GM03348 (cell line): ENCODE measurements at places on chromosomes 12 and 14.

GRCh38 chr14:30362369-30363218 is 196.4 kb upstream of the G2E3 start:
- no peak for DNase-seq

GRCh38 chr12:102808412-102808811 is 108.6 kb downstream of the PAH start:
- no peak for DNase-seq

DNA sequence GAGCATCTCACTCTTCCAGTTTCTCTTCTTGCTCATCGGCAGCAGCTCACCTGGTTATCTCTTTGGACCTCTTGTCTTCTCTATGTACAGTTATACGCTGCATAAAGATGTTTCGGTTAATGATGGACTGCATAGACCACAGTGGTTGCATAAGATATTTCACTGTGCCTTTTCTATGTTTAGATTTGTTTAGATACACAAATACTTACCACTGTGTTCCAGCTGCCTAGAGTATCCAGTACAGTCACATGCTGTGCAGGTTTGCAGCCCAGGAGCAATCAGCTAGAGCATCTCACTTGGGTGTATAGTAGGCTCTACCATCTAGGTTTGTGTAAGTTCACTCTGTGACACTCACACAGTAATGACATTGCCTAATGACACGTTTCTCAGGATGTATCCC is 57.6 kb downstream of the FBXL14 start:
- DNase-seq = no peak

- peak; percentile 54 for DNase-seq
These were observed at the start of gene TBC1D30 for GRCh38 chr12:64824500-64825142. TBC1D30 (plus strand) TSS chr12:64824647; CDS start chr12:64824880, 233 bp downstream.

GRCh38 chr12:104790296-104791125 is 167.6 kb downstream of the SLC41A2 start:
- peak; percentile 14 for DNase-seq

DNA sequence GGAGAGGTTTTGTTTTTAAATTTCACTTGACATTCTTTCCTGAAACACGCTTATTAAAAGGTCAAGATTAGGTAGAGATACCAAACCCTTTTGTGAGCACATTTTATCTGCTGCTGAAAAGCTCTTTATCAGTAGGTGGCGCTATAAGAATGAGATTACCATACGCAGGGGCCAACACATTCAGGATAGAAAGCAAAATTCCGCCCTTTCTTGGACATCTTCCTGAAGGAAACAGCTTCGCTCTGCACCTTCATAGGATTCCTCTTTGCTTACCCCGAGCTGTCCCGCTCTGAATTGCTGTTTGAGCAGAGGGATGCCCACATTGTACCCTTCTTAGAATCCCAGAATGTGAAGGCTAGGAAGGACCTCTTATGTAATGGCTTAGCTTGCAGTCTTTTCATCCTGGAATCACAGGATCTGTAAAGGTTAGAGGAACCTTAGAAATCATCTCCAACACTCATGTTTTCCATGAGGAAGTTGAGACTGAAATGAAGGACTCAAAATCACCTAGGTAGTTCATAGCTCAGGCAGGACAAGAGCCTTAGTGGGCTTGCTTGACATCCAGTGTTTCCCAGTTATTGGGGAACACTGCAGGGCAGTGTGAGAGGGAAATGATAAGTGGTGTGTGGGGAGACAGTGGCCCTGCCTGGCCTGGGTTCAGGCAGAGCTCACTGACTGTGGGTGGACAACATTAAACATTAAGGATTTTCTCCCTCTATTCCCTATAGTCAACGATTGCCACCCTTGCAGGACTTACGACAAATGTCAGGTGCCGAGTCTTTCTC is 38.7 kb upstream of the CRY1 start:
- peak; percentile 83 for DNase-seq

- DNase-seq = no peak
These were observed 31.1 kb upstream of the STRAP start for GRCh38 chr12:15851045-15851620.

GRCh38 chr14:99272632-99272898 is 568 bp upstream of the BCL11B start:
- no peak for DNase-seq

DNA sequence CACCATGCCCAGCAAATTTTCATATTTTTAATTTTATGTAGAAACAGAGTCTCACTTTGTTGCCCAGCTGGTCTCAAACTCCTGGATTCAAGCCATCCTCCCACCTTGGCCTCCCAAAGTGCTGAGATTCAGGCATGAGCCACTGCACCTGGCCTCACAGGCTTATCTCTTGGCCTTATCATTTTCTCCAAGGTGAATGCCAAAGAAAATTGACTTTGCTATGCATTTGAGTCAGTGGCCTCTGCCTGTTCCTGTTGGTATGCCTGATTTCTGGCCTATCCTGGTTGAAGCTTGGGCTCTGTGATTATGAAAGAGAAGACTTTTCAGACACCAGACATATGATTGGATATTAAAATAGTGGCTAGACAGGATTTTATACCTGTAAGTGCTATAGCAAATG is 34.2 kb downstream of the MANSC1 start:
- DNase-seq = no peak

DNA sequence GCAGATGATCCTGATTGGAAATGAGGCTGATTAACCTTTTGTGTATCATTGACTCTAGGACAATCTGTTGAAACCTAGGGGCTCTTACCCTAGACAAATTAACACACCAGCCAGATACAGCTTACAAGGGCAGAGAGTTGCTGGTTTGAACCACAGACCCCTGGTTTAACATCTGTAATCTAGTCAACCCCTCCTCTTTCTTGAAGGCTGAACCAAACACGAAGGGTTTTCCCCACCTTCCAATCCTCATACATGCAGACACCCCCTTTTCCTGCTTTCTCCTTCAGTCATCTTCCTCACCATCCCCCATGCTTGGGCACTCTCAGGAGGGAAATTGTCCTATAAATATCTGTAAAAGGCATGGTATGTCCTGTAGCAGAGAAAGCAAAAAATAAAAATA is 126.0 kb upstream of the HIF1A start:
- DNase-seq = no peak

DNA sequence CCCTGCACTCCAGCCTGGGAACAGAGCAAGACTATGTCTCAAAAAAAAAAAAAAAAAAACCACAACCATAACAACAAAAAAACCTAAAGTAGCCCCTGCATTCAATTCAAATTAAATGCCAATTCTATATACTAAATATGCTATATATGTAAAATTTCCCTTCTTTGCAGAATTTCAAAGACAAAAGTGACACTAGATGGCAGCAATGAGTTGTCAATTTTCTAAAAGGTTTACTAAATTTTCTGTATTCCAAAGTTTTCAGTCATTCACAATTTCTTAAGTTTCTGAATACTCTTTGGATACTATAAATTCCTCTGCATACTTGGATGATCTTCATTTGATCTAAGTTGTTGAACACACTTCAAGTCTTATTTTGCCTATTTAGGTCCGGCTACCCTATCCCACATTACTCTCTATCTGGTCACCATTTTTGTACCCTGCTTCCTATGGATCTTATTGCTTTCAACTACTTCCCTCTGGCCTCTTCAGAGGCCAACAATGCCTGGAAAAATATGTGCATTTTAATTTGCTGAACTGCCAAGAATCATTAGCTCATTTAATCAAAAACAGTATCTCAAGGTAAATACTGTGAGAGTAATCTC is 27.9 kb downstream of the HNRNPC start:
- DNase-seq = peak; percentile 44

GRCh38 chr12:46244997-46245396 is 23.8 kb downstream of the SLC38A1 start:
- DNase-seq = no peak

GRCh38 chr12:86091681-86092080 is 164.5 kb downstream of the MGAT4C start:
- no peak for DNase-seq

DNA sequence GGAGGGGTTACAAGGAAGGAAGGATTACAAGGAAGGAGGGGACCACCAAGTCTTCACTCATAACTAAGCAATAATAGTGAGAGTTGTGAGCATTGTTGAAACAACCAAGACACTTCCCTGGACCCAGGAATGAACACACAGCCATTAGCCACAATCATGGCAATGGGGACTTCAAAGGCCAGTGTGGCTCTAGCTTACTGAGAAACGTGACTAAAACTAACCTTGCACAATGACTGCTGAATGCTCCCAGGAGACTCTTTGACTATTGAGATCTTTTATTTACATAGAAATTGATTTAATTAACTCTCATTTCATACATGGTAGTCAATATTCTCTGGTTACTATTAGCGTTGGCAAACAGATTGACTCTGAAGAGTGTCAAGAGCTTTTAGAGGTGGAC is 263.0 kb upstream of the SOX5 start:
- DNase-seq = no peak

DNA sequence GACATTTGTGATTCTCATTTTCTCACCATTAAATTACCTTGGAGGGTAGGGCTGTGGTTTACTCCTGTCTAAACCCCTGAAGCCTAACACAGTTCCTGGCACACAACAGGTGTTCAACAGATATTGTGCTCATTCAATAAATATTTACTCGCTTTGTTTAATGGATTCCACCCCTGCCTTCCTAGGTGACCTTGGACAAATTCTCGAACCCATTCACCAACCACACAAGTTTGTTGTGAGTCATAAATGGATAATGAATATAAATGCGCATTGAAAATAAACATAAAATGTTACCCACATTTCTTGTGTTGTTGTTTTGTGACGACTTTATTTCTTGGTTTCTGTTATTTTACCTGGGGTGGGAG is 362 bp upstream of the TSFM start:
- no peak for DNase-seq

- no peak for DNase-seq
These were observed at the start of gene KRT85 for GRCh38 chr12:52366738-52367485. KRT85 (minus strand) TSS chr12:52367481; CDS start chr12:52367405, 76 bp downstream.

DNA sequence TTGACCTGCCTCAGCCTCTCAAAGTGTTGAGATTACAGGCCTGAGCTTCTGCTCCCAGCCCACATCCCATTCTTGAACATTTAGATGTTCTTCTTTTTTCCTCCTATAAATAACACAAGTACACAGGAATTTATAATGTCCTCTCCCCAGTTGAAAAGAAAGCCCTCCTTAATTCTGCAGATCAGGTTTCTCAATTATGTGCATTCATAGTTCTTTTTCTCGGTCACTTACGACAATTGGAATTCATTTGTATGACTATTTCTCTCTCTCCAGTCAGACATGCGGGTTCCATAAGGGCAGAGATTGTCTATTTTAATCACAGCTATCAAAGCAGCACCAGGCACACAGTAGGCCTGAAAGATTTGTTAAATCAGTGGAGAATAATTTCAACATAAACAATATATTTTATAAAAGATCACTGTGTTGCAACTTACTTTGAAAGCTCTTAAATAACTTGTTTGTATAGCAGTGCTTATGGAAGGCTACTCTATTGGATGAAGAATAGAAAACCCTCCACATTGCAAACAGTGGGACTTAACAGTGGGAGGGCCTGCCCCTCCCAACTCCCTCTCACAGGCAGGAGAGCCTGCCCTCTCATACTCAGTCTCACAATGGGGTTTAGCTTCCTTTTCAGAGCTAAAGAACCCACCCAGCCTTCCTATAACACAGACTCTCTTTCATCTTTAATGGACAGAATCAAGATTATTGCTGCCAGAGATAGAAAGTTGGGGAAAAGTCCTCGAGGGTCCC is 84.1 kb upstream of the TRAF3 start:
- no peak for DNase-seq

GRCh38 chr14:74459289-74459946 is 33.4 kb upstream of the SYNDIG1L start:
- DNase-seq = peak; percentile 87
